ENCODE measurements at places on chromosomes 4 and X.

GRCh38 chr4:185219551-185220344, 10.3 kb downstream of the SNX25 start:
- DNase-seq = no peak

DNA sequence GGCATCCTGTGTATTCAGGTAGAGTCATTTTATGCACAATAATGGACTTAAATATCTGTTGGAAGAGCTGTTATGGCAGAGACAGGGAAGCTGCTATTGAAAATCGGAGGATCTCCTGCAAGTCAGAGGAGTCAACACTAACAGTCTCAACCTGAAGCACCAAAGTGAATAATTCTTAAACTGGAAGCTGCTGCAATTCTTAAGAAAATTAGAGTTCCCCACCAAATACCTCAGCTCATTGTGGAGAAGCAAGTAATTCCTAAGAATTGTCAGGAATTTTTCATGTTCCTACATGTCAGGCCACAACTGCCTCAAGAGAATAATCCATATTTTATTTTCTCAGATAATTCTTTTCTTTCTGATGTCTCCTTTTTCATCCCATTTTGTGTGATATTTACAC, 892.6 kb upstream of the LCORL start:
- no peak for DNase-seq

- DNase-seq = no peak
Measured at GRCh38 chr4:63817196-63817865, 591.9 kb downstream of the TECRL start.

DNA sequence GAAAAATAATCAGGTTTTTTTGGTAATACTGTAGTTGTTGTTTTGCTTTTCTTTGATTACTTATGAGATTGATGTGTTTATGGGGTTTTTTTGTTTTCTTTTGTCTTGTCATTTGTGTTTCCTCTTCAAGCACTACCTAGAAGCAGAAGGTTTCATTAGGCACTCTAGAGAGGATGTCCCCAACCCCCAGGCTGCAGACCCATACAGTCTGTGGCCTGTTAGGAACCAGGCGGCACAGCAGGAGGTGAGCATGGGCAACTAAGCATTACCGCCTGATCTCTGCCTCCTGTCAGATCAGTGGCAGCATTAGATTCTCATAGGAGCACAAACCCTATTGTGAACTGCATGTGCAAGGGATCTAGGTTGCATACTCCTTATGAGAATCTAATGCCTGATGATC, 22.9 kb upstream of the NOCT start:
- no peak for DNase-seq

- no peak for DNase-seq
Measured at GRCh38 chrX:26778320-26778888, 562.4 kb downstream of the MAGEB5 start.

DNA sequence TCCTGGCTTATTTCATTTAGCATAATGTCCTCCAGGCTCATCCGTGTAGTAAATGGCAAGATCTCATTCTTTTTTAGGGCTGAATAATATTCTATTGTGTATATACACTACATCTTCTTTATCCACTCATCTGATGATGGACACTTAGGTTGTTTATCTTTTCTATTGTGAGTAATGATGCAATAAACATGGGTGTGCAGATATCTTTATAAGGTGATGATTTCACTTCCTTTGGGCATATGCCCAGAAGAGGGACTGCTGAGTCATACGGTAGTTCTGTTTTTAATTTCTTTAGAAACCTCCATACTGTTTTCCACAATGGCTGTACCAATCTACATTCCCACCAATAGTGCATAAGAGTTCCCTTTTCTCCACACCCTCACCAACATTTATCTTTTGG, 317.6 kb upstream of the CNKSR2 start:
- no peak for DNase-seq

- DNase-seq = peak; percentile 6
Measured at GRCh38 chr4:9964879-9965278, 56.4 kb downstream of the SLC2A9 start.

DNA sequence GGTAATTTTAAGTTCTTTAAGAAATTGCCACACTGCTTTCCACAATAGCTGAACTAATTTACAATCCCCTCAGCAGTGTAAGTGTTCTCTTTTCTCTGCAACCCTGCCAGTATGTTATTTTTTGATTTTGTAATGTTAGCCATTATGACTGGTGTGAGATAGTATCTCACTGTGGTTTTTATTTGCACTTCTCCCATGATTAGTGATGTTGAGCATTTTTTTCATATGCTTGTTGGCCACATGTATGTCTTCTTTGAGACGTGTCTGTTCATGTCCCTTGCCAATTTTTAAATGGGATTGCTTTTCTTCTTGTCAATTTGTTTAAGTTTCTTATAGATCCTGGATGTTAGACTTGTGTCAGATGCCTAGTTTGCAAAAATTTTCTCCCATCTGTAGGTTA, 86.1 kb downstream of the BMP3 start:
- DNase-seq = no peak

DNA sequence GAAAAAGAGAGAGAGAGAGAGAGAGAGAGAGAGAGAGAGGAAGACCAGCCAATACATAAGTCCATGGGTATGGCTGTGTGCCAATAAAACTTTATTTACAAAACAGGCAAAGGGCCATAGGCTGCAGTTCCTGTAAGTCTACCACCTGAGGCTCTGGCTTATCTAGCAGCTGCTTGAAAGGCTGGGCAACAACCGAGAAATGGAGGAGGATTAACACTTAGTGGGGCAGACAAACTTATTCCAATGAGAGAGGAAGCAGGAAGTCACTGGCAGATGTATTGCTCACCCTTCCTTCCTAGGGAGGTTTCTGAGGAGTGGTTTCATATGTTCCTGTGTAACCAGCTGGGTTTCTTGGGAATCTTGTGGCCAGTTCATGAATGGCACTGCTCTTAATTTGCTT, 4.7 kb upstream of the GPR143 start:
- no peak for DNase-seq

Data from suppressor macrophage treated with lipopolysaccharide for 4 hours (primary cell).